ENCODE measurements at places on chromosomes 6 and 20.
A peak's percentile ranks its signal among the peaks of the same experiment; 100 is the strongest.

DNA sequence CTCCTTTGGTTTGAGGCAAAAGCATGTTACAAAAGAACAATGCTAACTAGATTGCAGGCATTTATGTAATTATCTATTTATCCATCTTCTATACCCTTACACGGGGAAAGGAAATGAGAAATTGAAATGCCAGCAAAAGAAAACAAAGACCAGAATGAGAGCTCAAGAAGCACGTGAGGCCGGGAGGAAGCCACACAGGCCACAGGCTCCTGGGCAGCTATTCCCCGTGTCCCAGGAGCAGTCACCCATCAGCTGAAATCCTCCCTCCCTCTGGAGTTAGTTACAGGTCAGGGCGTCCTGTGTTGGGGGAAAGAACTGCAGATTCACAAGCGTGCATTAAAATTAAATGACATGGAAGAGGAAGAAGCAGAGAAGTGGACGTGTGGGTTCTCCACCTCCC lies 64.7 kb upstream of the RPS6KA2 start:
- DNase-seq = no peak

GRCh38 chr20:59385480-59385879 lies 85.1 kb downstream of the EDN3 start:
- no peak for DNase-seq

- peak; percentile 3 for DNase-seq
Measured at GRCh38 chr6:16286151-16286522, 47.8 kb downstream of the GMPR start.

GRCh38 chr6:85429346-85429745 lies 20.5 kb upstream of the NT5E start:
- no peak for DNase-seq

DNA sequence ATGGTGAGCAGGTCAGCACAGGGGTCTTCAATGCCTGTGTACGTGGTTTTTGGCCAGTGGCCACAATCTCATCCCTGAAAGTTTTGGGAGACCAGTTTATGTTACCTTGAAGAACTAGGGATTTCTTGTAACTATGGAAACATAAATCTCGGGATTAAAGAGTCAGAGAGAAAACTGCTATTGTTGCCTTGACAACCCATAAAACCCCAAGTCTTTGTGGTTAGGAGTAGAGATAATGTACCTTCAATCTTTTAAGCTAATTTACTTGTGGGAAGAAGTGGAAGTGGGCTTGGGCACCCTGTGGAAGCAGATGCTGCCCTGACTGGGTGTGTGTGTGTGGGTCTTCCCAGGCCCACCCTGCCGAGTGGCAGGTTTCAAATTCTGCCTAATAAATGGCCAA lies 46.1 kb upstream of the ZNF831 start:
- no peak for DNase-seq

DNA sequence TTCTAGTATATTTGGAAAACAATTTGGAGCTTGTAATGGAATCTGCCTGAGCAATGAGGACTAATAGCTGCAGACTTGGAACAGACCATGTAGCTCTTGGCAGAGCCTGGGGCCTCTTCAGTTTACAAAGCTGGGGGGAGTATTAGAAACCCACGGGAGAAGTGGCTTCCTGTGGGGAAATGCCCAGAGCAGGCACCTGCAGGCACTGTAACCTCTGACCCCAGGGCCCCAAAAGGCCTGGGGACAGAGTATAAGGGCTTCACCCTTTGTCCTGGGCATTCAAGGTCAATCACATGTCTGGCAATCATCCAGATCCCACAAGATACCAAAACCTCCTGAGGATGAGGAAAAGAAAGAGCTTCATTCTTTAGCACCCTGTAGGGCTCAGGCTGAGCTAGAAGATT lies 19.4 kb downstream of the PKIG start:
- DNase-seq = no peak

DNA sequence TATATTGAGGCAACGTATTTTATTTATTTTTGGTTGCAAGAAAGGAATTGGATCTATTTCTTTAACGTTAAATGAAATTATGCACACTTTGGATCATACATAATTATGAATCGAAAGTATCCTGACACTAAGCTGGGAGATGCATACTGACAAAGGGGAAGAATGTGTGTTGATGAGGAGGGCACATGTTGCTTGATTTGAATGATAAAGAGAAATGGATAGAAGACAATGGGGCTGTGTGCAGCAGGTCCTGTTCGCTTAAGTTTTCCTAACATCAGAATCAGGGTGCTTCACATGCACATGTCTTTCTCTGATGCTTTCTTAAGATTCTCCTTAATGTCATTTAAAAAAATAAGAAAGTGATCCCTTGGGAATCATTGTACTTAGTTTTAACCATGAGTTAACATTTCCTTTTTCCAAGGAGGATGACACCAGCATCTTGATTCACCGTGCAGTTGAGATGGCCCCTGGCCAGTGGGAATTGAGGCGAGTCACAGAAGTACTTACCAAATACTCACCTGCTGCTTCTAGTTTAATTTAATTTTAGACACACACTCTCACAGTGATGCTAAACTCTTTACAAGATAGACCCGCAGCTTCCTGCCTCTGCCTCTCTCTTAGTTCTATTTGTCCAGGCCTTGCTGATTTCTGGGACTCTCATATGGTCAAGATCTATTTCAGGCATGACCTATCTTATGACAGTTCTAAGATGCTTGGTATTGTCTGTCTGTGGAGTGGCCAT lies 116.5 kb downstream of the CLIC5 start:
- no peak for DNase-seq

All from CD4-positive, alpha-beta T cell treated with Interleukin-15 for 4 hours (primary cell).